ENCODE measurements at places on chromosomes 3 and 15.

DNA sequence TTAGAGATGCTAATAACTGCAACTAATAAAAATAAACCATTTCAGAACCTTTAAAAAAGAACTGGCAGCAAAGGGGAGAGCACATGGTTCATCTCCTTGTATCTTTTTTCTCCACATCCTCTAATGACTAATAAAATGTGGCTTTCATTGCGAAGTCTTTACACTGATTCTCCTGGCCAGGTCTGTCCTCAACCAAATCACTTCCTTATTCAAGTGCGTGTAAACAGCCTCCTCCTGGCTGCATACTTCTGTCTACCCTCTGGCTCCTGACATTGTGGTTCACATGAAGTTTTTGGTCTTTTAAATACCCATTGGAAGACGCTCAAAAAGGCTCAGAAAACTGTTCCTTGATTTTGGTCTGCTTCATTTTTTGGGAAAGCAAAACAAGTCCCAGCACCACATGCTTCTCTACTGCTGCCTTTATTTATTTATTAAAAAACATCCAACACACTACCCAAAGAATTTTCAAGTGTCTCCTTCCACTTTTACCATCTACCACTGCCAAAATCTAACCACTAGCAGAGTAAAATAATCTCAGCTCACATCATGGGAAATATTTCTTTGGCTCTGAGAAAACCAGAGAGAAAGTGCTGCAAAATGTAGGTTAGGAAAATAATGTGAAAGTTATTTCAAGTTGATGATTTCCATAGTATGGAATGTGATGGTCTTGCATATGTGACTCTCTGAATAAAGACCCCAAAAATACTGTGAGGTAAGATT, 85.1 kb downstream of the EFL1 start:
- DNase-seq = no peak

DNA sequence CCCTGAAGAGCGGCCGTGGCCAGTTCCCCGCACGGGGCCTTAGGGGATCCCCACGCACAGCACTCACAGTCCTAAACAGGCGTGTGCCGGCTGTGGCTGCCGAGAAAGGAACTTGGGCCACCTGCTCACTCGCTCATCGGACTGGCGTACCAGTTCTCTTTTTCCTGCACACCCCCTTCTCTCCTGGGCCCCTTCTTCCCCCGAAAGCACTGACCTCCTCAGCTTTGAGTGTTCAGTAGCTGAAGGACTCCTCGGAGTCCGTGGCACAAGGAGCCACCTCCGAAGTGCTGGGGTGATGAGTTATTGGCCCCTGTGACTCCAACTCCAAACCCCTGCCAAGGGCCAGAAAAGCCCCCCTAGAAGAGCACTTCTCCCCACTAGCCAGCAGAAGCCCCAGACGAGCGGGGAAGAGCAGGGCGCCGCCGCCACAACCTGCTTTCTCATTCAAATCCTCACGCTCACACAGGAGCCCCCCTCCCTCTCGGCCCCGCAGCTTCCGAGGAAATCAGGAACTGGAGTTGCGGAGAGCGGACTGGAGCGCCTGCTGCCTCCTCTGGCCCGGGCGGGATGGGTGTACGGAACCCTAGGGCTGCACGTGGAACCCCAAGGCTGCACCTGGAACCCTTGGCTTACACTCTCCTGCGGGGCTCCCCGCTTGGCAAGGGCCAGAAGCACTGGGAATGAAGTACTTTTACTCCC, at the start of gene PLCH1:
Gene PLCH1, minus strand, starts transcription at position 446 of the 699 bp plus-strand sequence. CDS start 40,847 bp downstream, outside the sequence.
- peak; percentile 80 for DNase-seq

- no peak for DNase-seq
These were observed 149.7 kb upstream of the SUCLG2 start for GRCh38 chr3:67804089-67804488.

DNA sequence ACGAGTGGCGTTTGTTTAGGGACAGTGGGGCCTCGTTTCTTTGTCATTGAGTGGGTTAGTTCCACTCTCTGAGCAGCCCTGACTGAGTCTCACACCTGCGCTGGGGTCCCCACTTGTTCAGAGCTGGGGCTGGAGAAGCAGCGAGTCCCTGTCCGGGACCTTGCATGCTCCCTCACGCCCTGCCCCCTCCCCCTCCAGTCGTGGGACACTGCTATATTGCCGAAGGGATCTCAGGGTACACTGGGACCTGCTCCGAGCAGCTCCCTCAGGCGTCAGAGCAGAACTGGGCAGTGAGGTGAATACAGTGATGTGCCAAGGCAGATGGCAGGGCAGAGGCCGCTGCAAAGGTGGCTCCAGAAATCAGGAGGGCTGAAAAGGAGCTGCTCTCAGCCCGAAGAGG, 59.9 kb upstream of the KLF13 start:
- DNase-seq = no peak

- peak; percentile 91 for DNase-seq
These were observed 6.4 kb downstream of the CELSR3 start for GRCh38 chr3:48656061-48656840.

DNA sequence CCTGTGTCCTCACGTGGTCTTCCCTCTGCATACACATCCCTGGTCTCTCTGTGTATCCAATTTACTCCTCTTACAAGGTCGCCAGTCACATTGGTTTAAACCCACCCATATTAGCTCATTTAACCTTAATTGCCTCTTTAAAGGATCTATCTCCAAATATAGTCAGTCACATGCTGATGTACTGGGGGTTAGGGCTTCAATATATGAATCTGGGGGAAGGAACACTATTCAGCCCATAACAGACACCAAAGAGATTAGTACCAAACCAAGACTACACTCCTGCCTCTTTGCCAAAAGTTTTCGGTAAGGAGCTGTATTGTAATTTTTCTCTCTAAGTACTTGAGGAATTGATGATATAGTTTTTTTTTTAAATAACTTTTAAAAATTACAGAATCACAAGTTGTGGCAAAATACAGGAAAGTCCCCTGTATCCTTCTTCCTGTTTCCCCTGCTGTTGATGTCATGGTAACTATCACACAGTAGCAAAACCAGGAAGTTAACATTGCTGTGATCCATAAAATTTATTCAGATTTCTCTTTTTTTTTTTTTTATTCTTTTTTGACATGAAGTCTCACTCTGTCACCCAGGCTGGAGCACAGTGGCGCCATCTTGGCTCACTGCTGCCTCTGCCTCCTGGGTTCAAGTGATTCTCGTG, 67.8 kb downstream of the SLCO3A1 start:
- DNase-seq = no peak

- no peak for DNase-seq
These were observed 12.2 kb downstream of the TM4SF4 start for GRCh38 chr3:149486726-149487125.

DNA sequence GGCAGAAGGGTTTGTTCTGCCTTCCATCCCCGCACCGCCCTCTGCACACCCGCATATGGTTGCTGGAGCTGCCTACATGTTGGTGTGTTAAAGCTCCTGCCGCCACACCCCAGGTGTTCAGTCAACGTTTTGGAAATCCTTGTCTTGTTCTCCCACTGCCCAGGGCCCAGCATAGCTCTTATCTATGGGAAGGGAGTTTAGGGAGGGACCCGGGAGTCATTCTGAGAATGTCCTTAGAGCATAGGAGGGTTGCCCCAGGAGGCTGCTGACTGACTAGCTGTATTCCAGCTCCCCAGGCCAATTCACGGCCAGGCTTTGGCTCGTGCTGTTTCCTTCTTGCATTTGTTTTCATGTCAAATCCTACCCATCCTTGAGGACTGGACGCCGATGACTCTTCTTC, 46.8 kb downstream of the MAGEF1 start:
- no peak for DNase-seq

- DNase-seq = no peak
These were observed 24.7 kb downstream of the SLC24A1 start for GRCh38 chr15:65646486-65646885.

DNA sequence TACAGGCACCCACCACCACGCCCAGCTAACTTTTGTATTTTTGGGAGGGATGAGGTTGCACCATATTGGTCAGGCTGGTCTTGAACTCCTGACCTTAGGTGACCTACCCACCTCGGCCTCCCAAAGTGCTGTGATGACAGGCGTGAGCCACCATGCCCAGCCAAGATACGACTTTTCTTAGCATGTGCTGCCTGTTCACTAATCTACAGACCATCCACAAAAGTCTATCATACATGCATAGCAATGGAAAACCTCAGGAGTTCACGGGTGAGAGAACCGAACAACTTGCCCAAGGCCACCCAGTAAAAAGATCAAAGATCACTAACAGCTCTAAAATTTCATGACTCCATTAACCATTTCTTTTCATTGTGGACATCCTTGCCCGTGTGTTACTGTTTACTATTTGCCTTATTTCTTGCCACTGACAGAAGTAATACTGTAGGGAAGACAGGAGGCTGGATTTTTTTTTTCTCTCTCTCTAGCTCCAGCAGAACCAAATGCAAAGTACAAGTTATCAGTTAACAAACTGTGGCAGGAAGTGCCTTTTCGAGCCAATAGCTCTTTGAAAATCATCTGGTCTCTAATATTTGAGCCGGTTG, 92.3 kb downstream of the FOXP1 start:
- no peak for DNase-seq

DNA sequence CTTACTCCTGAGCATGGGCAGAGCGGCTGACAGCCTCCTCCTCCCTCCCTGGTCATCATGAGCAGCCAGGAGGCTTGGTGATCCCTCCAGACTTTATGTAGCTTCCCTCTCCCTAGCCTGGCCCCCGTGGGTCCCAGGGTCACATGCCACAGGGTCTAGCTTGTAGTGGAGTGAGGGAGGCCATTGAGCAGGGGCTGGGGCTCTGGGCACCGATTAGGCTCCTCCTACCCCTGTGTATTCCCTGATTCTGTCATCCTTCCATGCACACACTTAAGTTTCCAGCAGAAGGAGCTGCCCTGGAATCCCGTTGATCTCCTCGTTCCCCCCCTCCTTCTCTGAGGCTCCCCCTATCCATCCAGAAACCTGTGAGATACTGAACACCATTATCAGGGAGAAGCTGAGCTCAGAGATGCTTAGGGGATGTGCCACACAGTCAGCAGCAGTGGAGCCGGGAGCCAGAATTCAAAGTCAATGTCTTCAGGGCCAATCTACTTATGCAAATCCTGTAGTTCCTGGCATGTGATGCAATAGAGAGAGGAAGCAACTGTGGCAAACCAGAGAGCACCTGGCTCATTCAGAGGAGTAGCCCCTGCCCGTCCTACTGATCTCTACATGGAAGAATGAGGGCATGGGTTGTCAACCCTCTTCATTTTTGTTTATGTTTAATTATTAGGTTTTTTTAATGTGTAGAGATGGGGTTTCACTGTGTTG, 17.2 kb downstream of the CCDC33 start:
- DNase-seq = peak; percentile 56

GRCh38 chr3:69009559-69010410, 3.7 kb downstream of the EOGT start:
- no peak for DNase-seq

DNA sequence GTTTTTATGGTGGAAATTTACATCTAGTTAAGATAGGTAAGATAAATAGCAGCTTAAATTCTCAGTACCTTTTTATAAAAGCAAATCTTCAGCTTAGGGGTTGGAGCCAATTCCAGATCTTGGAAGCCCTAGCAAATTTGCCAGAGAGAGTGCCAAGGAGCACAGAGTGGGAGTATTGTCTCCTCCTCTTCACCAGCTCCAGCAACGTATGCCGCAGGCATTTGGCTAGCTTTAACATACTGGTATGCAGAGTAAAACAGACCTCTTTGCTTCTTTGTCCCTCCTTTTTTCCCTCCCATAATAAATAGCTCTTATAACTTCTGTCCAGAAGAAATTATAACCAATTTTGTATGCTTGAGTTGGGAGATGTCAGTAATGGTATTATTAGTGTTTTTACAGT, 140.4 kb downstream of the DIPK2A start:
- DNase-seq = no peak

DNA sequence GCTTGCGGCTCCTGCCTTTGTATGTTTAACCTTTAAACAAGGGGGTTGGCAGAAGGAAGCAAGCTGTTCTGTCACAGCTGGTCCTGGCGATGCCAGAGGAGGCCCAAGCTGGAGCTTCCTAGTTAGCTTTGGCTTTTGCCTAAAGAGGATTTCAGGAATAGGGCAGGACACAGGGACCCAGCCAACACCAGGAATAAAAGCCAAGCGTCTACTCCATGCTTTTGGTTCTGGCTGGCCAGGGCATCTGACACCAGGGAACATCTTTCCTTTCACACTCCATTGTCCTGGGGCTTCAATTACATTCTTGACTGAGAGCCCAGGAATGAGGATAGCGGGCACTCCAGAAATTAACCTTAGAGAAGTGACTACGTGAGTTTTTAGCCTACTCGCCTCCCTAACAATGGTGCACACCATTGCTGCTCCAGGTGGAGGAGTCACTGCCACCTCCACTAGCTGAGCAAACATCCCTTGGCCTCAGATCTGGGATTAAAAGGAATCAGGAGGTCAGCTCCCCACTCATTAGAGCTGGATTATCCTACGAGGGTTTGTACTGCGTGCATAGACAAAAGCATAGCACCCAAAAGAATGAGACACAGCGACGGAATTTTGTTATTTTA, 38.2 kb downstream of the TPM1 start:
- DNase-seq = no peak

GRCh38 chr3:61236556-61236955, 14.7 kb downstream of the FHIT start:
- DNase-seq = no peak

DNA sequence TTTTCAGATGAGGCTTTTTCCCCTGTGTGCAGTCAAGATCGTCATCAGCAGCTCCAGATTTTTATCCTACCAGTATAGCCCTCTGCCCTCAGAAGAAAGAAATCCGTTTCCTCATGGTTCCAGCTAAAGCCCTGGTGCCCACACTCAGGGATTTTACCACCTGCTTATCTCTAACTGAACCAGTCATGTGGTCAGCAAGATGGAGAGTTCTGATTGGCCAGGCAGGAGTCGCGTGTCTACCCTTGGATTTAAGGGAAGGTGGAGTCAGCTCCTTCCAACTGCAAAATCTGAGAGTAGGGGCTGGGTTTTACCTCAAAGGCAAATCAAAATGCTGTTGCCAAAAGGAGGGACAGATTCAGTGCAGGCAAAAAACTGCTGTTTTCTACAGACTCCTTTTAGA, 135.3 kb downstream of the LRTM1 start:
- DNase-seq = no peak

GRCh38 chr3:100269001-100269400, 8.2 kb downstream of the TBC1D23 start:
- no peak for DNase-seq

- no peak for DNase-seq
These were observed 87.0 kb upstream of the KCNAB1 start for GRCh38 chr3:156033428-156033827.

GRCh38 chr3:46711305-46711704, 6.4 kb downstream of the PRSS50 start:
- no peak for DNase-seq

DNA sequence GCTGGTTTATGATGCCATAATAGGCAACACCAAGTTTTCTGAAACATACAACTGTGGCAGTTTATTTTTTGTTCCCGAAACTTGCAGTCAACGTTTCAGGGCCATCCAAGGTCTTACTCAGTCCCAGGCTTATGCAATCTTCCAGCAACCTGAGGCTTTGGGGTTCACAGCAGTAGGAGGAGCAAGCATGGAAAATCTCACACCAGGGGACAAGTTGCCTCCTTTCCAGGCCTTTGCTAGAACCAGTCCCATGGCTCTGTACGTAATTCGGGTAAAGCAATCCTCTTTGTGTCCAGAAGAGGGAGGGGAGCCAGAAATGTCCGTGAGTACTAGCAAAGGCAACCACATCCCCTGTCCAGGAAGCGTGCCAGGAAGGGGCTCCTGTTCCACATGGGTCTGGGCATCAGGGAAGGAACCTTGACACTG, 4.7 kb upstream of the FAM240A start:
- no peak for DNase-seq
